ENCODE measurements at places on chromosomes 6 and 20.

- no peaks in the 10 kb centered on the region for H3K4me1 ChIP-seq
- H3K27ac ChIP-seq: no peak overlapping the region
- H3K4me3 ChIP-seq: no peak overlapping the region
- DNase-seq: no peak
- no peaks in the 10 kb centered on the region for H3K27me3 ChIP-seq
Observed at GRCh38 chr6:53939830-53940229, 145.0 kb downstream of the LRRC1 start.

- no peak for DNase-seq
- peaks cover 8% of the 10 kb centered on the region for H3K27me3 ChIP-seq
- H3K4me3 ChIP-seq: no peak overlapping the region
- peaks cover 2% of the 10 kb centered on the region for H3K4me1 ChIP-seq
Observed at GRCh38 chr20:25076201-25076600, 5.7 kb downstream of the VSX1 start.

GRCh38 chr6:15358579-15359327, 112.9 kb downstream of the JARID2 start:
- no peak overlapping the region for H3K27ac ChIP-seq
- H3K27me3 ChIP-seq: no peaks in the 10 kb centered on the region
- H3K4me1 ChIP-seq: peaks cover 5% of the 10 kb centered on the region
- no peak overlapping the region for H3K4me3 ChIP-seq
- DNase-seq: no peak

DNA sequence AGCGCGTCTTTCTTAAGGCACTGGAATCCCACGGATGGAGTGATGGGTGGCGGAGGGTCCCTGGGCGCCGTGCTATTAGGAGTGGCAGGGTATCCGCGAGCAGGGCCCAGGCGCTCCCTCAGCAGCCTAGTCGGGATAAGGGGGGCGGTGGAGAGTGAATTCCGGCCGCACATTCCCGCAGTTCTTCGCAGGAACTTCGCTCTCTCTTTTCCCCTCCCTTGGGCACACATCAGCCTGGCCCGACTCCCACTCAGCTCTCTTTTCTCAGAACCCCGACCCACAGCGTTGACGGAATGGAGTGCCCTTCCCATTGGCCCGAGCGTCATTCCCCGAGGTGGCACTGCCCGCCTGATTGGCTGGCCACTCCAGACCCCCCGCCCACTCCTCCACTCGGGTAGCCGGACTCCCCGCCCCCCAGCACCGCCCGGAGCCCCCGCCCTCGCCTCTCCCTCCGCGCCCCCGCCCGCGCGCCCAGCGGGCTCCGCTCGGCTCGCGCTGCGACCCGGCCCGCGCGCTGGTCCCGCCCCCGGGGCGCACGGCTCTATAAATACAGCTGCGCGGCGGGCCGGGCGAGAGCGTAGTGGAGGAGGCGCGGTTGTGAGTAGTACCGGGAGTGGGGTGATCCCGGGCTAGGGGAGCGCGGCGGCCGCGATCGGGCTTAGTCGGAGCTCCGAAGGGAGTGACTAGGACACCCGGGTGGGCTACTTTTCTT, at the start of gene ID4:
Gene ID4 (plus strand): TSS at position 572 of the 712 bp plus-strand sequence. CDS start 385 bp downstream, outside the sequence.
- no peaks in the 10 kb centered on the region for H3K4me1 ChIP-seq
- H3K27ac ChIP-seq: no peak within 1 kb of the TSS
- H3K36me3 ChIP-seq: no peaks in the 10 kb centered on the region
- peak; percentile 74 for DNase-seq
- no peaks in the 10 kb centered on the region for H3K27me3 ChIP-seq

- no peaks in the 10 kb centered on the region for H3K36me3 ChIP-seq
- no peaks in the 10 kb centered on the region for H3K27me3 ChIP-seq
- H3K4me3 ChIP-seq: no peak overlapping the region
- H3K4me1 ChIP-seq: no peaks in the 10 kb centered on the region
Observed at GRCh38 chr6:166387642-166388289, 5.0 kb upstream of the MPC1 start.

GRCh38 chr6:40806256-40806864, 219.2 kb upstream of the LRFN2 start:
- no peaks in the 10 kb centered on the region for H3K36me3 ChIP-seq
- no peak overlapping the region for H3K4me3 ChIP-seq
- no peak overlapping the region for H3K27ac ChIP-seq
- DNase-seq: no peak
- H3K4me1 ChIP-seq: no peaks in the 10 kb centered on the region

GRCh38 chr6:391559-392440, at the start of gene IRF4:
Gene IRF4 (plus strand): TSS chr6:391752. CDS start chr6:393153, 1,401 bp downstream.
- H3K27ac ChIP-seq: no peak within 1 kb of the TSS
- no peak for DNase-seq
- peaks cover 1% of the 10 kb centered on the region for H3K4me1 ChIP-seq
- H3K27me3 ChIP-seq: peaks cover 43% of the 10 kb centered on the region

- H3K4me3 ChIP-seq: no peak overlapping the region
- H3K27ac ChIP-seq: no peak overlapping the region
- no peaks in the 10 kb centered on the region for H3K27me3 ChIP-seq
- H3K4me1 ChIP-seq: no peaks in the 10 kb centered on the region
Observed at GRCh38 chr6:112227992-112228391, 26.4 kb downstream of the LAMA4 start.

DNA sequence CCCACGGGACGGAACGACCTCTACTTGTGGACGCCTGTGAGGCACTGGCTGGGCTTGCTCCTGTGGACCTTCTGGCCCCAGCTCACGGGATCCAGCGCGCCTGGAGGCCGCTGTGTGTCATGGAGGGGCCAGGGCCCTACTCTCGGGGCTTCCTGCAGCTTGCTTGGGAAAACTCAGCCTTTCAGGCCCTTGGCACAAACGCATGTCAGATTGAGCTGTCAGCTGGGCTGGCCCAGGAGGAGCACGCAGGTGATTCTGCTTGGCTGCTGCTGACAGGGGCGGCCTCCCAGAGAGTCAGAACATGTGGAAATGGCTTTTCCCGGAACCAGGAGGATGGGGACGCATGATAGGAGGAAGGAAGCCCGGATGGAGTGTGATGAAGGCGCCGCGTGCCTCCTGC, 39.7 kb downstream of the TMEM181 start:
- no peaks in the 10 kb centered on the region for H3K27me3 ChIP-seq
- no peak for DNase-seq
- H3K27ac ChIP-seq: no peak overlapping the region
- peaks cover 7% of the 10 kb centered on the region for H3K36me3 ChIP-seq
- H3K4me1 ChIP-seq: no peaks in the 10 kb centered on the region

DNA sequence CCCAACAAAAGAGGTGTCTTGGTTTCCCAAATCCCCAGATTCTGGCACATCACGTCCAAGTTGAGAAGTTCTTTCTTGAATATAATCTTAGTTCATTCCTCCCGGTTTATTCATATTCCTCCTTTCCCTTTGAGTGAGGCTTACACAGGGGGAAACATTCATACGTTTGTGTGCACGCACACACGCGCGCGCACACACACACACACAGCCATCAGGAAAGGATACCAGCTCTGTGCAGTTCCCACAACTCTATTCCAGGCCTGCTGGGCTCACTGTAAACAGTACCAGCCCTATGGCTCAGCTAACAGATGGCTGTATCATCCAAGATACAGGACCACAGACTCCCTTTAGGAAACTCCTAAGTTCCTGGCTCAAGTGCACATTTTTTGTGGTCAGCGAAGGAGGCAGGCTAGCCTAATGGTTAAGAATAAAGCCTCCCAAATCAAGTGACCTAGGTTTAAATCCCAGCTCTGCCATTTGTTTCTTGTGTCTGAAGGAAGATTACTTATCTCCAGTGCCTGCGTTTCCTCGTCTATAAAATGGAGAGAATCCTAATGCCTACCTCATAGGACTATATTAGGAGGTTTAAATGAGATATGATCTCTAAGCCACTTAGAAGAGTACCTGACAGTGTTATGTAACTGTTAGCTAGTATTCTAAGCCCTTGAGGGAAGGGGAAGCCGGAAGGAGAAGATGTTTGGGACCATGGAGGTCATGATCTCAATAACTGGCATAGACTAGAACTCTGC, 3.7 kb upstream of the TAF8 start:
- DNase-seq: no peak
- no peak overlapping the region for H3K4me3 ChIP-seq
- no peak overlapping the region for H3K27ac ChIP-seq
- no peaks in the 10 kb centered on the region for H3K36me3 ChIP-seq
- H3K27me3 ChIP-seq: peaks cover 35% of the 10 kb centered on the region
- H3K4me1 ChIP-seq: peaks cover 4% of the 10 kb centered on the region

GRCh38 chr6:128964233-128964755, 81.4 kb downstream of the LAMA2 start:
- no peaks in the 10 kb centered on the region for H3K36me3 ChIP-seq
- H3K4me1 ChIP-seq: no peaks in the 10 kb centered on the region
- no peak overlapping the region for H3K4me3 ChIP-seq
- H3K27ac ChIP-seq: no peak overlapping the region

DNA sequence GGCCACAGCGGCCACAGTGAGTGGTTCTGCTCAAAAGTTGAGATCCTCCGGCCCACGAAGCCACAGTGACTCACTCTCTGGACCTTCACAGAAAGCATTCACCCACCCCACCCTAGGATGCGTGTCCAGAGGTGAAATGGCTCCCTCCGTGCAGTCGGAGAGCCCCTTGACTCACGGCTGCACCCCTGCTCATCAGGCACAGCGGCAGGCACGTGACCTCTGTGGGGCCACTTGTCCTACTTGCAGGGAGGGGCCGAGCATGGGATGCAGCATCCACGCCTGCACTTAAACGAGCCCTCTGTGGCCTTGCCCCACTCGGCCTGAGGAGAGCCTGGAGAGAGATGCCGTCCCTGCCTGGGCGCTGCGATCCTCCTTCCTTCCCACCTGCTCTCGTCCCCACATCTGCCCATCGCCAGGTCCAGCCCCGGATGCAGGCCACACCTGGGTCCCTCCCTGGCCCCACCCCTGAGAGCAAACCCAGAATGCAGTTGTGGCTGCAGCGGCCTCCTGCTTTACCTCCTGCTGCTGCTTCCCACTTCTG, 28.7 kb downstream of the NTSR1 start:
- no peak overlapping the region for H3K4me3 ChIP-seq
- no peak for DNase-seq
- no peaks in the 10 kb centered on the region for H3K4me1 ChIP-seq
- no peak overlapping the region for H3K27ac ChIP-seq
- no peaks in the 10 kb centered on the region for H3K27me3 ChIP-seq
